ENCODE measurements at places on chromosomes 4 and X. TPM values are rescaled to one million over a fixed set of nuclear protein-coding genes. Genes with fewer than 3 reads are reported as not detected.

- DNase-seq: no peak
Measured at GRCh38 chr4:13493793-13494192, 9.7 kb upstream of the RAB28 start.

- DNase-seq: no peak
Measured at GRCh38 chr4:136768925-136769275, 763.4 kb downstream of the PCDH18 start.

Gene TLR7
- not detected for total RNA-seq

- DNase-seq: no peak
Measured at GRCh38 chr4:64384237-64385203, 24.7 kb downstream of the TECRL start.

GRCh38 chrX:155673338-155673737 is 60.6 kb upstream of the TMLHE start:
- no peak for DNase-seq

DNA sequence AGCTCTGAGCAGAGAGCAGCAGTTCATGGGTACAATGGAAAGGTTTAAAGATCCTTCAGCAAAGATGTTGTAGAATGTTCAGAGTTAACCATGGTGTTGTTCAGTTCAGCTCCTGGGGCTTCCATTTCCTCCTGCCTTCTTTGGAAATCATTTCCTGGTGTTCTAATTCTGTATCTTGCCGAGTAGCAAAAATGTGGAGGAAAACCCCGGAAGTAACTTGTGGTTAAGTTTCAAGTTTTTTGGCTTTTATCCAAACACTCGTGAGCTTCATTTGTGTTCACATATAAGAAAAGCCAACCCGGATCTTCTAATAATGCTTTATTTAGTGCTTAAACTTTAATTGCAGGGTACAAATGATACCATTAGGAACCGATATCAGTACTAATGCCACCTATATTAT is 33.6 kb upstream of the ARX start:
- peak; percentile 9 for DNase-seq

Gene JCHAIN
- total RNA-seq: 18.2 TPM

GRCh38 chr4:119478446-119479179 is 150.0 kb downstream of the PDE5A start:
- DNase-seq: no peak

Gene REPS2
- total RNA-seq: 1.7 TPM

Data from fibroblast of the aortic adventitia (primary cell).